ENCODE measurements at places on chromosomes 5 and 9.

DNA sequence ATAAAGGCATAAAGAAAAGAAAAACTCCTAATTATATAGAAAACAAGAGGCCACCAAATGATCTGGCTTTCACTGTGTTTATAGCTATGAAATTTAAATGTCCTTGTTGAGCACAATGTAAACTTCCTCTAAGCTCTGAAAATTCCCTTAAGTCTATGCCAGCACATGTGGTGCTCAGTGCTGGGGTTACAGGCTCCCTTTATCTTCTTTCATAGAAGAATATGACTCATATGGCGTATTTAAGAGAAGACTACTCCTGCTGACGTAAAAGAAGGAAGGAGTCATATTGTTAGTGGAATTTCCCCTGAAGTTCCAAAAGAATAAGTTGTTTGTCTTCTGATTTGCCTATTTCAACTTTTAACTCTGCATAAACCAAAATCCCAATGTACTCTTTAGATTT, 30.4 kb downstream of the RNF145 start:
- no peak for DNase-seq

DNA sequence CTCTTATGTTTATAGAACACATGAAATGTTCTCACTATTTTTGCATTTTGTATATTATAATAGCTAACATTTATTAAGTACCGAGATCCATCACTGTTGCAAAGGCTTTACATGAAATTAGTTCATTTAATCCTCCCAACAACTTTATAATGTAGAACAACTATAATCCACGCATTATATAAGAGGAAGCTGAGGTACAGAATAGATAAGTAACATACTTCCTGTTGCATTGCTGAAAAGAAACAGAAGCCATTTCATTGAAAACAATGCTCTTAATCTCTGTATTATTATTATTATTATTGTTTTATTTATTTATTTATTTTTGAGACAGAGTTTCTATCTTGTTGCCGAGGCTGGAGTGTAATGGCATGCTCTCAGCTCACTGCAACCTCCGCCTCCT, 7.9 kb upstream of the INSYN2B start:
- DNase-seq = no peak

- DNase-seq = no peak
These were observed at the start of gene CAVIN4 for GRCh38 chr9:100577776-100578448. Gene CAVIN4, plus strand, starts transcription at chr9:100578079. Its CDS starts 65 bp downstream, at chr9:100578144.

DNA sequence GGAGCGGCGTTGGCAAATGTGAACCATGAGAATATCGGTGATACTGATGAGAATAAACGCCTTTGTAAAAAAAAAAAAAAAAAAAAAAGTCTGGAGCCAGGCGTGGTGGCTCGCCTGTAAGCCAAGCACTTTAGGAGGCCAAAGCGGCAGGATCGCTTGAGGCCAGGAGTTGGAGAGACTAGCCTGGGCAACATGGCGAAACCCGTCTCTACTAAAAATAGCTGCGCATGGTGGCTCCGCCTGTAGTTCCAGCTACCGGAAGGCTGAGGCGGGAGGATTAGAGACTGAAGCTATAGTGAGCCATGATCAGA, 425 bp upstream of the NFX1 start:
- no peak for DNase-seq

DNA sequence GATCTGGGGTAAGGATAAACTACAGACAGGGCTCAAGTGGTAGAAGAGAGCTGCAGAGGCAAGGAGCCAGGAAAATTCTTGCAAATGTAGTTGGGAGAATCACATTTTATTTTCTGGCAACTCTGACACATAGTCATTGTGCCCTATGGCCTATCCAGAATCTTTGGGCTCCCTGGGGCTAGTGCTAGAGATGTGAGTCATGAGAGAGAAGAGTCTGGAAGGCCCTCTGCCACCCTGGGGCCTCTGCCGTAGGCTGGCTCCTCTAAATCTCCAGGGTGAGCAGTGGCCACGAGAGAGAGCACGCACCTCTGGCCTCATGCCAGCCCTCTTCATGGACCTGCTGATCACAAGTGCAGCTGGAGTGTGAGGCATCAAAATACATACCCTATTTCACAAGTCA, 74.3 kb upstream of the SSBP2 start:
- DNase-seq = no peak

DNA sequence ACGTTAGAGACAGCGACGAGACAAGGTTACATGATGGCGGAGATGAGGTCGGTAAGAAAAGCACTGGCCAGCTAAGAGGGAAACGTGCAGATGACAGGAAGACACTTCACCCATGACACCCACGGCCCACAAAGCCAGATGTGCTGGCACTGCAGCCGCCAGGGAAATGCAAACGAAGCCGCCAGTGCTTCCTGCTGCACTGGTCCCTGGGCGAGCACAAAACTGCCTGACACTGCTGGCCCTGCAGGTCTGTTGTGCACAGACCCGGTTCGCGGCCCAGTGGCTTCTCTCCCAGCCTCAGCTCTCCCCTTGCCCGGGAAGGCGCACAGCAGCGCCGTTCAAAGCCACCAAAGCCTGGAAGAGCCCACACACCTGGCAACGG, 20.3 kb downstream of the QSOX2 start:
- no peak for DNase-seq

GRCh38 chr5:125050926-125051325, 304.5 kb upstream of the ZNF608 start:
- DNase-seq = no peak

DNA sequence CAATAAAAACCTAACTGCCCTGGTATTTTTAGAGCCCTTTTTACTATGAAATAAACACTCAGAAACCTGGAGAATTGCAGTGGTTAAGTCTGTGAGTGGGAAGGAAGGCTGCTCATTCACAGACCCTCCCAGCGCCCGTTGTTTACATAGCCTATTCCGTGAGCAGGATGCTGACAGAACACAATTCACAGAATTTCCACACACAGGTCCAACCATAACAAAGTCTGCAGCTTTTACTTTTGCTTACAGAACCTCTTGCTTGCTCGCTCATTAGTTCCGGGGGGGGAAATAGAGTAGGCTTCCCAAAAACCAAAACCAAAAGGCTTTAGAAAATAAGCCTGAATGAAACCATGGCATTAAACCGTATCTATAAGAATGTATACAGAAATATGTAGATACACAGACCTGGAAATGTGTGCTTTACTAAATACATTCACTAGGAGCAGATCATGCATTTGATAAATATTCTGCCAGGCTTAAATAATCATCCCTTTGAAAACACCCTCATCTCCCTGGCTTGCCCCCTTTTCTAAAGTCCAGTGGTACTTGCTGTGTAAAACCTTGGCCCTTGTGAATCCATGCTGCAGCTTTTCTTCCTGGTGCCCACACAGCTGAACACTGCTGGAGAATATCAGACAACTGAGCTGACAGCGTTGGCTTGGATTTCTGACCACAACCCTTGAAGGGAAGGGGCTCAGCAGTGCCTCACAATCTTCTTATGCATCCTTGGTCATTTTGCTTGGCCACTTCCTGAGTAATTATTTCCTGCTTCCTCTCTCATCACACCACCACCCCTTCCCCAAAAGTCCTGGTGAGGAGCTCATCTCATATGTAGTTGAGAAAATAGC, 128.0 kb downstream of the FANCC start:
- DNase-seq = no peak

GRCh38 chr5:1933364-1934055, 50.8 kb upstream of the IRX4 start:
- DNase-seq = no peak

GRCh38 chr9:84759804-84760203, 90.3 kb downstream of the NTRK2 start:
- DNase-seq = no peak

DNA sequence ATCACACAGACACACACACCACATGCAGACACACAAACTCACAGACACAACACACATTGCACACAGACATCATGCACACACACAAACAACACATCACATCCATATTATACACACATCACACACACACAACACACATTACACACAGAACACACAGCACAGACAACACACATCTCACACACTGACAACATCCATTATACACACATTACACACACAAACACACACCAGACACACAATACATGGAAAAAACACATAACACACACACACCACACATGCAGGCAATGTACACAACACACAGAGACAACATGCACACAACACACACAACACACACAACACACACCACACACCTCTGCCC, 4.8 kb upstream of the CCDC187 start:
- no peak for DNase-seq

DNA sequence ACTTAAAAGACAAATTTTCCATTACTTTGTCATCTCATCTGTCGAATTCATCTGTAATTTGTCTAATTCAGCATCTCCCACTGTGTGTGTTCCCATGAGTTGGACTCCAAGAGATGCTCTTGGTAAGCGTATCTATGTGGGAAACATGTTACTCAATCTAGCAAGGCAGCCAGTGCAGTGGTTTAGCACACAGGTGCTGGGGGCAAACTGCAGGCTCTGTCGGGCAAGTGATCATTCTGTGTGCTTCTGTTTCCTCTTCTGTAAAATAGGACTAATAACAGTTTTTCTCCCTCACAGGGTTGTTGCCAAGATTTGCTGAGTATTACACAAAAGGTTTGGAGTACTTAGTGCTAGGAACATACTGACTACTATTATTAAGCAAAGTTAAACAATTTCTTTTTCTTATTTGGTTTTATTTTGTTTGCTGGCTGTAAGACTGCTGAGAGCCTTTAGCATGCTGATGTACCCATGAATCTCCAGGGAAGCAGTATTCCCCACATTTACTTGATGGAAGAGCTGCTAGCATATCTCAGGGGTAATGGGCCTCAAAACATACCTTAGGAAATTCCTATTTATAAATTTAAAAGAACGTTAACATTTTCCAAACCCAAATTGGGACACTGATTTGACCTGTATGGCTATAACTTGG, 709 bp upstream of the GAPT start:
- DNase-seq = no peak

- no peak for DNase-seq
These were observed 181.8 kb downstream of the GADD45G start for GRCh38 chr9:89786655-89787054.

- no peak for DNase-seq
These were observed 21.4 kb downstream of the CNTFR start for GRCh38 chr9:34568133-34568532.

DNA sequence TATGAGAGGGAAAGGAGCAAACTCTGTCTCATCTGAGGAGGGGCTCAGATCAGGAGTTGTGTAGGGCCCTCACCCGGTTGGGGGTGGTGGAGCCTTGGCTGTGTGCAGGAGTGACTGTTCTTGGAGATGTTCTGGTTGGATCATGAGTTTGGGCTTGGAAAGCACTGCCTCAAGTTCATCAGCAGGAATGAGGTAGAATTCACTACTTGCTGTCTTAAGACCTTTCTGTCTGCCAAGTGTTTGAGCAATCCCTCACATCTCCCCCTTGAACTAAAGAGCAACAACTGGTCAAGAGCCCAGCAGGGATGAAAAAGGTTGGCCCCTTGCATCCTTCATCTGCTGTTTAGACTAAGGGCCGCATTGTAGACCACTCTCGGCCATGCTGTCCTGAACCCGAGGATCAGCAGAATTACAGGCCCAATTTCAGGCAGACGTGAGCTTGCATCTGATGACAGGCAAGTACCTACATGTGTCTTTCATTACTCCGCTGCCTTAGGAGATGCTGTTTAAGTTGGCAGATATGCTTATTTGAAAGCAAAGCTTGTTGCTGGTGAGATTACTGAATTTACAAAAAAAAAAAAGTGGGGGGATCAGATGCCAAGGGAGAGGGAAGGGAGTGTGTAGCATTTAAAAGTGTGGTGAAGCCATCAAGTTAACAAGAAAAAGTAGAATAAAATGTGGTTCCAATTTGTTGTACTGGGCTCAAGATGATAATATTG, 36.4 kb downstream of the PIK3R1 start:
- DNase-seq = no peak

- no peak for DNase-seq
These were observed 12.5 kb downstream of the C5orf46 start for GRCh38 chr5:147893820-147894219.

- DNase-seq = no peak
These were observed 6.4 kb downstream of the CEMIP2 start for GRCh38 chr9:71761938-71762353.

- no peak for DNase-seq
These were observed 439.9 kb upstream of the KLF4 start for GRCh38 chr9:107929443-107929842.

DNA sequence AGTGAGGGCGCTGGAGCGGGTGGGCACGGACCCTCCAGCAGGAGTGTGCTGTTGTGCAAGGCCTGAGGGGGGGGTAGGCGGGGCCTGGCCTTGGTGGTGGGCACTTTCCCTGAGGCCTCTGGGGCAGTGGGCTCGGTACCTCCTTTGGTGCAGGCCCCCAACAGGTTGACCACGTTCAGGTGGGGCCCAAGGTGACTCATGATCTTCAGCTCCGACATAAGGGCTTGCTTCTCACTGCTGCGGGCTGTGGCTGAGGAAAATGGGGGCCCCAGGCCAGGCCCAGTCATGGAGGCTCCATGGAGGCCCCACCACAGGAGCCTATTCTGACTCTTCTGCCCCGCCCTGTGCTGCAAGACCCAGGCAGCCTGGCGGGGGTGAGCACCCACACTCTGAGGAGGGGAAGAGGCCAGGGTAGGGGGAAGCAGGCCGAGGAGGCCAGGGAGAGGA, 31.5 kb downstream of the PDGFRB start:
- no peak for DNase-seq

- no peak for DNase-seq
These were observed 57.0 kb upstream of the GABRA1 start for GRCh38 chr5:161790926-161791325.
